IPS DF 6.9 (cell line): ENCODE measurements at places on chromosomes 4 and X.

DNA sequence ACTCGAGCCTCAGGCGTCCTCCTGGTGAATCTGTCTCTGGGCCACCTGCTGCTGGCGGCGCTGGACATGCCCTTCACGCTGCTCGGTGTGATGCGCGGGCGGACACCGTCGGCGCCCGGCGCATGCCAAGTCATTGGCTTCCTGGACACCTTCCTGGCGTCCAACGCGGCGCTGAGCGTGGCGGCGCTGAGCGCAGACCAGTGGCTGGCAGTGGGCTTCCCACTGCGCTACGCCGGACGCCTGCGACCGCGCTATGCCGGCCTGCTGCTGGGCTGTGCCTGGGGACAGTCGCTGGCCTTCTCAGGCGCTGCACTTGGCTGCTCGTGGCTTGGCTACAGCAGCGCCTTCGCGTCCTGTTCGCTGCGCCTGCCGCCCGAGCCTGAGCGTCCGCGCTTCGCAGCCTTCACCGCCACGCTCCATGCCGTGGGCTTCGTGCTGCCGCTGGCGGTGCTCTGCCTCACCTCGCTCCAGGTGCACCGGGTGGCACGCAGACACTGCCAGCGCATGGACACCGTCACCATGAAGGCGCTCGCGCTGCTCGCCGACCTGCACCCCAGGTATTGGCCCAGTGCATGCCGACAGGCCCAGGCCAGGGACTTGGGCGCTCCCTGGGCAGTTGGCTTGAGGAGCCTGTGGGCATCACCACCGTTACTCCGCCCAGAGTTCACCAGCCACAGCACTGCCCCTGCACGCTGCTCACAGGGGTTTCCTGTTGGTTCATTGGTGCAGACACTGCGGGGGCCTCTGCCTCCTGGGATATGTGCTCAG, 1.1 kb downstream of the GPR78 start:
- DNase-seq = no peak

GRCh38 chrX:15523088-15523487, 22.5 kb downstream of the BMX start:
- DNase-seq = no peak

DNA sequence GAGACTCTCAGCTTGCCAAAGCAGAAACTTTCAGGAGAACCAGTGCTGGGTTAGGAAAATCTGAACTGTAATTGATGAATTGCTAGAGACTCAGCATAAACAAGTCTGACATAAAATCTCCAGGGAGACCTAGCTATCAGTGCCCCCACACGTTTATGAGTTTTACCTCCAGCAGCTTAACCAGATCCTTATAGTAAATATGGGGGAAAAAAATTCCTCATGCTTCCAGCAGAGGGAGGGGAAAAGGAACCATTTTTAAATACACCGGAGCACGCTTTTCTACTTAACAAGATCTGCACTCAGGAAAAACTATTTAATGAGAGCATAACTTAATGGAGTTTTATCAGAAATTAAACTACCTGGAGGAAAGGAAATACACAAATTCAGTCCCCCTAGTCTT, 1040.7 kb upstream of the INTU start:
- DNase-seq = no peak

- DNase-seq = no peak
Measured at GRCh38 chrX:20637351-20637750, 370.6 kb upstream of the RPS6KA3 start.

DNA sequence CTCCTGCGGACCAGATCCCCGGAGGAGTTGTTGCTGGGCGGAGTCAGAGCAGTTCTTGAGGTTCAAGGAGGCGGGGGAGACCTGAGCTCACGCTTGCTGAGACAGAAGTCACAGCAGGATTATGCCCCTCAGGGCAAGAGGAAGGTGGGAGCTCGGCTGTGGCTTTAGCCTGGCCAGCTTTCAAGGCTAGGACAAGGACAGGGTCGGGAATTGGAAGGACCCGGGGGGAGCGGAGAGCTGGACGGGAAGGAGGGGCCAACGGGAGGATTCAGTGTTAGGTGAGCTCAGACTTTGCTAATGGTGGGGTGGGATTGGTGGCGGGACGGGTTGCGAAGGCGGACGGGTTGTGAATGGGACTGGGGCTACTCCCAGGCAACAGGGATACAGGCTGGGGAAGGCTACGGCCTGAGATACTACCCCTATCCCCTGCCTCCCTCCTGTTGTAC, at the start of gene RIBC1:
Gene RIBC1 (plus strand): TSS at position 13 of the 446 bp plus-strand sequence. CDS start 3,404 bp downstream, outside the sequence.
- DNase-seq = no peak

- no peak for DNase-seq
Measured at GRCh38 chrX:71917621-71918343, 7.1 kb downstream of the NHSL2 start.

DNA sequence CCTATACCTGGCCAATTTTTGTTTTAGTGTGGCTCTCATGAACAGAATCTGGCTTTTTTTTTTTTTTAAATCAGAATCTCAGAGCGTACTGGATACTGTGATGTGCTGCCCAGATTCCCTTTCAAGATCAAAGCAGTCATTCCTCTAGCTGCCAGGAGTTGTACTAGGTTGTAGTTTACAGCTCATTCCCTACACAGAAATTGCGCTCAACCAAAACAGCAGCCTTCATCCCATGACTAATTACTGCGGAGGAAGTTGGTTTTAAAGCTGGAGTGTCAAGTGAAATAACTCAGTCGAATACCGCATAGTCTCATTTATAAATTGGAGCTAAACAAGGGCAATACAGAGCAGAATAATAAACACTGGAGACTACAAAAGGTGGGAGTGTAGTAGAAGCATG, 12.2 kb upstream of the TMPRSS11B start:
- no peak for DNase-seq

DNA sequence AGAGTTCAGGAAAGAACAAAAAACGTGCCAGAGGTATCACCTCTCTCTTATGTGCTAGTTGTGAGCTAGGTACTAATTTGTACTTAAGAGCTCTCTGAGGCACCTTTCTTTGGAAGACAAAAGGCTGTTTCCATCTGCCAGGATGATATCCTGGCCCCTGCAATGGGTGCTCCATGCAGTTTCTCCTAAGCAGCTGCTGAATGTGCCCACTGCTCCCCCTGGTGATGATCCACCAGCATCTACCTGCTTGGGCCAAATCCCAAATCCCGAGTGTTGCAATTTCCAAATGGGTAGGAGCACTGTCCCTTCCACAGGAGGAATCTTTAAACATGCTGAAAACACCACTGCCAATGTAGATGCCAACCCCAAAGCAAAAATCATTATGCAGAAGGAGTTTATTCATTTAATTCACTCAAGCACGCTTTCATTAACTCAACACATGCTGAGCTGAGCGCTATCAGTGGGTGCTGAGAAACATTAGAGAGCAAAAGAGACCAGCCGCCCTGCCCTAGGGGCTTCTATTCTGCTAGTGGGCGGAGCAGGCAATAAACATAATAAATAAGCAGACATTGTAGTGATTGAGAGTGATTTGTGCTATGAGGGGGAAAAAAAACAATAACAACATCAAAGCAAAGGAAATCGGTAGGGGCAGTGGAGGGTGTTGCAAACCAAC, 69.6 kb upstream of the C4orf50 start:
- DNase-seq = peak; percentile 55

DNA sequence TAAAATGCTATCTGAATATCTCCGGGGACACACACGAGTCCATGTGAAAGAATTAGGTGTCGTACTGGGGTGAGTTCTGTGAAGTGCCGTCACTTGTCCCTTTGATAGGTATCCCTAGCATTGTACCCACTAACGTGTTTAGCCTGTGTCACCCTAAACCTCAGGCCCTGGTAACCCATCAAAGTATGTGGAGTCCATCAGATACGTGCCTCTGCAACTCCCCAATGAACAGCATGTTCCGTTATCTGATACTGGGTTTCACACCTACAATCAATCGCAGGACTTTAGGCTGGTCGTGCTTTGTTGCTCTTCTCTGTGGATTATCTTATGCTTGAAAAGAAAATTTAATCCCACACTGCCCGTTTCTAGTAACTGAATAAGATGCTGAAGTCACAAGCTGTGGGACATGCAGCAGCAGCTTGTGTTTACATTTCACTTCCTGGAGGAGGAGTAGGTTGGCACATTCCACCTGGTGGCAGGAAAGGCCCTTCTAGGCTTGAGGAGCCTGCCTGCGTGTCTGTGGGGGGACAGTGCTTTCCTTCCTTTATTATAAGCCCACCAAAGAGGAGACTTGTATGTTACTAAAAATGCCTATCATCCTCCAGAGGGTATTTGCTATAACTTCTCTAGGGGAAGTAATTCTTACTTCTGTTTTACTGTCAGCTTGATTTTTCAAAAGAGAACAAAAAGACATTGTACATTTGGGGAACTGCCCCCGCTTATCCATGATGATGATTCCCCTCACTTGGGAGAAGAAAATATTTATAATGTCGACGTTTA, 127.2 kb downstream of the FNIP2 start:
- DNase-seq = no peak

- DNase-seq = no peak
Measured at GRCh38 chrX:152897222-152898131, at the start of gene ZNF185. ZNF185 (plus strand) TSS chrX:152898067; CDS start chrX:152914490, 16,423 bp downstream.

- no peak for DNase-seq
Measured at GRCh38 chrX:25052798-25053534, 37.2 kb upstream of the ARX start.

DNA sequence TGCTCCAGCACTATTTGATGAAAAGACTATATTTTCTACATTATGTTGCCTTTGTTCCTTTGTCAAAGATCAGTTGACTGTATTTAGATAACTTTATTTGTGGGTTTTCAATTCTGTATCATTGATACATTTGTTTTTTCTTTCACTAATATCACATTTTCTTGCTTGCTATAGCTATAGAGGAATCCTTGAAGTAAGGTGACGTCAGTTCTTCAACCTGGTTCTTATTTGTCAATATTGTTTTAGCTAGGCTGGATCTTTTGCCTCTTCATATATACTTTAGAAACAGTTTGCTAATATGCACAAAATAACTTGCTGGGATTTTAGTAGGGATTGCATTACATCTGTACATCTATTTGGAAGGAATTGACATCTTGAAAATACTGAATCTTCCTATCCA, 21.0 kb downstream of the TECRL start:
- DNase-seq = no peak

DNA sequence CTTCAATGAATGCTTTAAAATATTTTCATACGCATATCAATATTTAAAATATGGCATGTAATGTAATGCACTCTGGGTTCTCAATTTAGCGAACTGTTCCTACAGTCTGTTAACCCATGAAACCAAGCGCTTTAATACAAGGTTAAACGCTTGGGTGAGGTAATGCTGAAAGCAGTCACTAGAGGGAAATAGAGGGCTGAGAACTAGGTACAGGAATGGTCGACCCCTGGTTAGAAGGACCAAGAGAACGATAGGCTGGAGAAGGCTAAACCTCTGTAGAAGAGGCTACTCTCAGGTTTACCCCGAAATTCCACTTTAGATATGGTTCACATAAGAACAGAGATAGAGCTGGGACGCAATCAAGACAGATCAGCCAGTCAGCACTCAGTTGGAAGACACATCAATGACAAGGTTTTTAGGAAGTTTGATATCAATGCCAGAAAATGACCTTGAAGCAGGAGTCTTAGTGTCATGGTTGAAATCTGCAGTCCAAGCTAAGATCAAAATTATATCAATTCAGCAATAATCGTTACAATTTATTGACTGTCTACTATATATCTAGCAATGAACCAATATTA, 26.9 kb downstream of the ARSJ start:
- peak; percentile 63 for DNase-seq

DNA sequence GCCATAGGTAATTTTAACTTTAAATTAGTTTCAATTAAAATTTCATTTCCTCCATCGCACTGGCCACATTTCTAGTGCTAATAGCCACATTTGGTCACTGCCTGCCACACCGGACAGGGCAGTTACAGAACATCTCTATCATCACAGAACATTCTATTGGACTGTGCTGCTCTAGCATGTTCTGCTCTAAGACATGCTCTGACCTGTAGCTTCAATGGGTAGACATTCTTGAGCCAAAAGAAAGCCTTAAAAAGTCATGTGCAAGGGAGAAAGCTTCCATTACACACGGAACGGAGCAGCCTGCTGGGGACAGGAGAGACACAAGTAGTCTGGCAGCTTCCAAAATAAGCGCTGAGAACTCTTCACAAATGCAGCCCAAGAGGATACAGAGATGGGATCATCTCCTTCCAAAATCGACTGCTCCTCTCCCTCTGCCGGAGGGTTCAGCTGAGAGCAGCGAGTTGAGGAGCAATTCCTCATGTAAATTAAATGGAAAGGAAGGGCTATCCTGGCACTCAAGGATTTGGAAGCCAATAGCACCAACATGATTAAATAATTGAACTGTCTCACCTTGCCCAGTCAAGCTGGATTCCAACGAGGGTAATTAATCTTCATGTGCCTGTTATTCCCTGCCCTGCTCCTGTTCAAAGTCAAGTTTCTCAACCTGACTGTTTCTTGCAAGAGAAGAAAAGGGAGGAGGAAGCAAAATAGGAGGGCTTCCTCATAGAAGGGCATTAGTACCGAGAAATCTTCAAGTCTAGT, 336.4 kb upstream of the NOCT start:
- no peak for DNase-seq

- DNase-seq = no peak
Measured at GRCh38 chr4:137610960-137611359, 78.7 kb upstream of the PCDH18 start.

DNA sequence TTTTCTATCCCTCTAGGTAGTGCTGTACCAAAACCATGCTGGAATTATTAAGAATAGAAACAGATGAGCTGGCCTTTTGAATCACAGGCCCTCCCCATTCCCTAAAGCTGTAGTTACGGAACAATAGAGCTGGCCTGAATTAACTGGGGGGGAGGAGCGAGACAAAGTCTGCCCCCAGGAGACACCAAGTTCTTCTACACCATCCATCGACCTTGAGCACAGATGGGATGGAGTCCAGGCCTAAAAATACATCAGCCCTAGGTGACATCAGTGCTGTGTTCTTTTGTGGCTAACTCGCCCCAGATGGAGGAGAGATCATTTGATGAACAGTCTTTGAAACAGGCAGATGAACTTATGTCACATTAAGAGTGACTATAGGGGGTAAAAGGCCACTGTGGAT, 49.6 kb downstream of the LHFPL1 start:
- DNase-seq = no peak

DNA sequence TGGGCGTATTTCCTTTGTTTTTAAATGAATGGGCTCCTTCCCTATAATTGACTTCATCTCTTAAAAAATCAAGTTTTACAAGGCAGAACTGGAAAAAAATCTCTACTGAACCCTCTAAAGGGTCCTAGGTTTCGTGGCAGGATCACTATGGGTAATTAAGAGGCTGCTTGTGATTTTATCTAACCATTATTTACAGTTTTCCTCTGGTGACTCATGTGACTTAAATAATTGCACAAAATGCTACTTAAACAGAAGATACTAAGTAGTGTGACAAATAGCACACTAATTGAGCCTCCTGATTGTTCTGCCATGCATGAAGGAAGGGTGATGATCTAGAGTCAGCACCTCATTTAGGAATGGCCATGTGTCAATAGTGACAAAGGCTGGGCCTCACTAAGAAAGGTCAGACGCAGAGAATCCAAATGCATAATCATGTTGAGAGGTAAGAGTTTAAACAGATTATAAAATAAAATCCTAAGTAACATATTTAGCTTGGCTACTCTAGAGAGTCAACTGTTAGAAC, 35.5 kb downstream of the OFD1 start:
- no peak for DNase-seq

GRCh38 chrX:40908857-40909475, 173.6 kb upstream of the MED14 start:
- no peak for DNase-seq

- peak; percentile 45 for DNase-seq
Measured at GRCh38 chr4:178086320-178086719, 644.1 kb upstream of the AGA start.
